ENCODE measurements at places on chromosomes 6 and 20.

- DNase-seq: no peak
These were observed 91.0 kb downstream of the TMEM170B start for GRCh38 chr6:11628562-11628961.

GRCh38 chr20:57109571-57109953, 156.9 kb downstream of the BMP7 start:
- no peak for DNase-seq

DNA sequence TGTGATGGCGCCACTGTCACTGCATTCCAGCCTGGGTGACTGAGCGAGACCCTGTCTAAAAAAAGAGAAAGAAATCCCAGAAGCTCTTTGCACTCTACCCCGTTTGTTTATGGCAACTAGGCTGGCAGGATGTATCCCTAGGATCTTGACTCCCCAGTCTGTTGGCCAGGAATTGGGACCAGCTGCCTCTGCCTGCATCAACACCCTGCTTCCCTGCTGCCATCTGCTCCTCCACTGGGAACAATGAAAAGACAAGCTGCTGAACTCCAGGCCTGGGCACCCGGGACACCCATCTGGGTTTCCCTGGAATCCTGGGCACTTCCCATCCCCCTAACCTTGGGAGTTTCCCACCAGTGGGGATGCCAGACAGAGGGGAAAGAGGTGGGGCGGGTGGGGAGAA, 64.9 kb downstream of the CPNE5 start:
- no peak for DNase-seq

GRCh38 chr6:1581120-1581991, 28.4 kb upstream of the FOXC1 start:
- no peak for DNase-seq

DNA sequence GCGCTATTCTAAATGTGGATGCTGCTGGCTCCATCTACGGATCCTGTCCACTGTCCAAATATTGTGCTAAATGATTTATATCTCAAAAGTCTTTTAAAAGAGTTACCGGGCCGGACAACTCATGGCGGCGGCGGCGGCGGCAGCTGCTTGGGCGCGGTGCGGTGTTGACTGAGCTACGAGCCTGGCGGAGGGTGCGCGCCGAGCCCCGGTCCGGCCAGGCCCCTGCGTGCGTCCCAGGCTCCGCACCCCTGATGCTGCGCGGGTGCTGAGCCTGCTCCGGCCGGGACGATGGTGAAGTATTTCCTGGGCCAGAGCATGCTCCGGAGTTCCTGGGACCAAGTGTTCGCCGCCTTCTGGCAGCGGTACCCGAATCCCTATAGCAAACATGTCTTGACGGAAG, 303.4 kb downstream of the CENPW start:
- DNase-seq: no peak

- no peak for DNase-seq
These were observed 2.7 kb downstream of the ITCH start for GRCh38 chr20:34365765-34366213.

DNA sequence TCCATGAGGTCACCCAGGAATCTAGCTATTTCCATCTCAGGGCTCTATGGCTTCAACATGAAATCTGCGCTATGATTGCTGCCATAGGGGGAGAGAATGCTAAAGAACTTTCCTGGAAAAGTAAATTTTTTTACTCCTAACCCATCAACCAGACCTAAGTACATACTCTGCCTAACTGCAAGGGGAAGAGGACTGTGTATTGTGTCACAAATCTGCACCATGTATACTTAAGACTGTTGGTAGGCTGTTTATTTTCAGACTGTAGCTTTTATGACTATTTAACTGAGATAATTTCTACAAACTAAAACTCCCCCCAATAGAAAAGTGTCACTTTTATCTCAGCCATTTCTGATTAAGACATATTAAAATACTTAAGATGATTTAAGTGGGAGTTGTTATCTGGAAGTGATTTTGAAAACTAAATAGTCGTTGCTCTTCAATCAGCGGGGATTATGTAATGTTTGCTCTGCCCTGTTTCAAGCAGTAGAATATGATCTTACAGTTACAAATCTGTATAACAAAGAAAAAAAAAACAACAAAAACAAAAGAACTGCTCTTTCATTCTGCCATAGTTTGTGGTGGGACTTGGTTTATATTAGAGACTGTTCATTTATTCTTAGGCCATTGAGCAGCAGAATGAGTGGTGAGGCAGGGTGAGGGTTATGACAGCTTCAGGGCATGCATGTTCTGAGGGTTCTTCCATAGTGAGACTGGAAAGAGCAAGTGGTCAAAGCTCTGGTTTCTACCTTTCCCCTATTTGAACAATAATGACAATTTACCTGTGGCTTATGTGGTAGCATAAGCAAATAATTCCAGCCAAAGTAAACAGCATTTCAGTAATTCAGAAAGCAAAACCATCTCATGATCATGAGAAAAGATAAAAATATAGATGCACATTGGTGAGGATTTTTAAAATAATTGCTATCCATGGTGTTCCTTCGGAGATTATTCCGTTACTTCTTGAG, 126.3 kb upstream of the CEP162 start:
- DNase-seq: no peak

DNA sequence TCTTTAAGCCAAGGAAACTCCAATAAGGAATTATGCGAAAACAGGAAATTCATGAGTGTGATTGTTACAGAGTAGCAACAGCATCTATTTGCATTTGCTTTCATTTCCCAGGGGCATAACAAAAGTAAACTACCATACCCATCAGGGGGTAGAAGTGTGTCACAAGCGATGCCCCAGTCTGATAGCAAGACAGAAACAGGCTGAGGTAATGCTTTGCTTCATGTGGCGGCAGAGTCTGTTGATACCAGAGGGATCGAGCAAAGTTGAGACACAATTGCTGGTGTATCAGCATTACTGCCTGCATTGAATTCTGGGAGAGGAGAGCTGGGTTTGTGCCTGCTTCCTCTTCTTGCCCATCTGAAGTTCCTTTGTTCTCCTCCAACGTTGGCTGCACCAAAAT, 51.2 kb upstream of the LYRM2 start:
- no peak for DNase-seq

- no peak for DNase-seq
These were observed 108.6 kb downstream of the INSM1 start for GRCh38 chr20:20476504-20476903.

DNA sequence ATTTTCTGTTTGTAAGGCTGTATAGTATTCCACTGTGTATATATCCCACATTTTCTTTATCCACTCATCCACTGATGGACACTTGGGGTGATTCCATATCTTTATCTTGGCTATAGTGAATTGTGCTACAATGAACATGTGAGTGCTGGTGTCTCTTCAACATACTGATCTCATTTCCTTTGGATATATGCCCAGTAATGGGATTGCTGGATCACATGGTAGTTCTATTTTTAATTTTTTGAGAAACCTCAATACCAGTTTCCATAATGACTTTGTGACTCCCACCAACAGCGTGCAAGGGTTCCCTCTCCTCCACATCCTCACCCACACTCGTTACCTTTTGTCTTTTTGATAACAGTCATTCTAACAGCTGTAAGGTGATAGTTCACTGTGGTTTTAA, 166.0 kb downstream of the ARHGAP18 start:
- DNase-seq: no peak

DNA sequence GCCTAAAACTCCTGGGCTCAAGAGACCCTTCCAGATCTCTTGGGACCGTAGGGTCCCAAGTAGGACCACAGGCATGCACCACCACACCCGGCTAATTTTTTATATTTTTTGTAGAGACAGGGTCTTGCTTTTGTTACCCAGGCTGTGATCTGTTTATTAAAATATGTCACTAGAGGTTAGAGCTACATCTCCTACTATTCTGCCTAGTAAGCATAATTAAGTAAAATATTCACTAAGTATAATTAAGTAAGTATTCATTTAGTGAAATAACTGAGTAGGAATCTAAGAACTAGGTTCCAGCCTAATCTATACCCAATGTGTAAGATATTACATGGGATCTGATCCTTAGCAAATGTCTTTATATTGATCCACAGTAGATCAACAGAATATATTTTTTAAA, 40.2 kb upstream of the GCM1 start:
- DNase-seq: no peak

GRCh38 chr6:168844821-168845609, 404.0 kb downstream of the SMOC2 start:
- no peak for DNase-seq

DNA sequence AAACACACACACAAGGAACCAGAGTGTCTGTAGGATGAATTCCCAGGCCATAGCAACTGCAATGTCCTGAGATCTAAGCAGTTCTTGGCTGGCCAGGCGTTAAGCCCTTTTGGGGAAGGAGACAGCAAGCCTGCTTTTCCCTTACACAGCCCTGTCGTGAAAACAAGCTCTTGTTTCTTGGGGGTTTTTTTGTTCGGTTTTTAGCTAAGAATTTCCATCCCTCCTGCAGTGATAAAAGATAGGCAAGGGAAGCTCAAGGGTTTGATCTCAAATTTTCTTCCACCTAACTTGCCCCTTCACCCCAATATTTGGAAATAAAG, 1.5 kb downstream of the TNFRSF21 start:
- no peak for DNase-seq

- DNase-seq: no peak
These were observed 28.8 kb downstream of the FAM229B start for GRCh38 chr6:112116221-112116620.

DNA sequence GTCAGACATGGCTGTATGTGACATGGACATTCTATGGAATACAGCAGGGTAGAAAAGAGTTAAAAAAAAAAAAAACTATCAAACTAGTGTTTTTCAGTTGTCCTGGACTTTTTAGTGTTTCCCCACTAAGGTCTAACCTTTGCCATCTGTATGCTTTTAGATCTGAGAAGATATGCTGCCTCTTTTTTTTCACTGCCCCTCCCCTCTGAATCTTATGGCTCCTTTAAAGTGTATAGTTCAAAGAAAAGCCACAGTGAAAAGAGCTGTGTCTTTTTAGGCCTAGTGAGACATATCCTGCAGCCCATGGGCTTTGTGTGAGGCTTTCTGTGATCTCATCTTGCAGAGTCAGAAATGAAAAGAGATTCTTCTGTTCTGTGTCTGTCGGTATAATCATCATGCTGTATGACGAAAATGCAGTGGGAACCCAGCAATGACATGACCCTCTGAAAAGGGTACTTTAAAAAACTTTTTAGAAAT, 29.3 kb downstream of the ADGRG6 start:
- DNase-seq: no peak

GRCh38 chr6:14095437-14095836, 22.1 kb upstream of the CD83 start:
- no peak for DNase-seq

DNA sequence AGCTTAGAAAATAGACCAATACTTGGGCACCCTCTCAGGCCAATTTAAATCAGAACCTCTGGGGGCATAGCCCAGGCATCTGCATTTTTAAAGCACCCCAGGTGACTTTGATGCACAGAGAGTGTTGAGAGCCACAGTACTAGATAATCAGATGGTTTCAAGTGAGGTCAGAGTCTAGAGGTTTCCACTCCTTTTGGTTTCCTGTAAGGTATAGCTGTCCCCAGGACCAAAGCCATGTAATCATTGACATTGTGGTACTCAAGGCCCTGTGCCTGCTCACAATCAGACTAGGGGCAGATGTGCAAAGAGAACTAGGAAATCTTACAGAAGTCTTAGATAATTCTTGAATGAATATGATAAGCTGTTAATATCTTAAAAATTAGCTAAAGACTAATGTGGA, 9.1 kb downstream of the FILIP1 start:
- DNase-seq: no peak

DNA sequence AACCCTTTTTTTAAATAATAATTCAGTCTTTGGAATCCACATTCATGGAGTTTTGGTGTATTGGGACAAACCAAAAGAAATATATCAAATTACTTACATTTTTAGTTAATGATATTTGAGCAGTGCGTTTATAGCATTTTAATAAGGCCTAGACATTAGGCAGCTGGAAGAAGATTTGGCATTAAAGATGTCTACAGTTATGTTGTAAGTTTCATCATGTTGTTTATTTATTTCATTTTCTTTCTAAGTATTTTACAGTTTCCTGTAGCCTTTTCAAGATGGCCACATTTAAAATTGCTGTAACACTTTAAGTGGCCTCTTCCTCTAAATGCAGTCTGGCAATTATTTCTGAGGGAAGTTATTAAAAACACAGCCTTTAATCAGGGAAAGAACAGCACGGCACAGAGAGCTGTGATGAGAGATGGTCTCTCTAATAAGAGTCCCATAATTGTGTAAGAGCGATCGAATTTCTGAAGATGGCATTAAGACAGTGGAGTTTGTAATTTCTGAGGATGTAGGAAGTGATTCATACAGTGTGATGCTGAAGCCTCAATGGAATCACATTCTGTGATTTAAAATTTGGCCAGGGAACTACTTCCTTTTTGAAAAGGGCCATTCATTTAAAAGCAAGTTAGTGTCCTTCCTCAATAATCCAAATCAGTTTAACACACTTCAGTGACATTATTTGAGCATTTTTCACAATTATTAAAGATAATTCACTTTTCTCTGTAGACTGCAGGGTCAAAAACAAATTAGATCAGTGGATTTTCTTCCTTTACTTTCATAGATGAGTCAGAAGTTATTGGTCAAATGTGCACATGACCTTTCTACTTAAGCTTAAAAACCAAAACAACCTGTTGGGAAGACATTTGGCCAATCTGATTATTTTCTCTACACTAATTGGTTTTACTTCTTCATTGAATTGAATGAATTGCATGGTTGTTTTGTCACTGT, 52.4 kb upstream of the EDN3 start:
- DNase-seq: no peak

DNA sequence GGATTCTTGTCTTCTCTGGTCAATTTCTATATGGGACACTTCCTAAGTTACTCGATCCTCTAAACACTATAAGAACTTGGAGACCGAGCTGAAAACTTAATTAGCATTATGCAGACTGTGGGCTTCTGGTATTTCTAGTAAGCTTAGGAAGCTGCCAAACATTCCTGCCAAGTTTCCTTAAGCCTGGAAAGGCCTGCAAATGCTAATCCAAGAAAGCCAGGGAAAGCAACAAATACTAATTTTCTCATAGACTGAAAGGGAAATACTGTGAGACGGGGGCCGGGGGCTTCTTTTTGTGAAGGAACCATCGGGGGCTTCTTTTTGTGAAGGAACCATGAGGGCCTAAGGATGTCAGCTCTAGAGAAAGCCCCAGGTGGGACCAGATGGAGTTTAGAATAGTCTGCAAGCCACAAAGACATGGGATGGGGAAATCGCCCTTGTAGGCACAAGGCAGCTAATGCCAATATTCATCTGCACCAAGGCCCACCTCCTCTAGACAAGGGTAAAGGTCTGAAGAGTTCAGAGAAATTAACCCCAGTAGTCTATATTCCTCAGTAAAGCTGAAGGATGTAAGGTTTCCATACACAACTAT, 332.4 kb upstream of the PRDM1 start:
- DNase-seq: no peak

DNA sequence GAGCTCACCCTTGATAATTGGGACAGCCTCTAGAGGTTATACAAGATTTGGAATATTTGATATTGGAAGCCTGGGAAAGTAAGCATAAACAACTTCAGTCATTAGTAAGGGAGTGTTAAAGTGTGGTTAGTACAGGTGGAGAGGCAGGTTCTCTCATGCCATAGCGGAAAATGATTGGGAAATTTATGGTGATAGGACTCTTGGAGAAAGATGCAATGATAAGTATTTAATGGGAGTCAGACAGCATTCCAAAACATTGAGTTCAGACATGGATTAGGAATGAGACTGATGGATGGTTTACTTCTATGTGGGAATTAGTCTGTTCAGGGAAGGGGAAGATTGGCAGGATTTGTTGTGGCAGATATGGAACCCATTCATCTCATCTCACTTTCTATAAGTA, 152.7 kb downstream of the MCHR2 start:
- DNase-seq: no peak

Measured in activated CD4-positive, CD25-positive, alpha-beta regulatory T cell (primary cell).